ENCODE measurements at places on chromosomes 3 and 15. TPM values are rescaled to one million over a fixed set of nuclear protein-coding genes. Genes with fewer than 3 reads are reported as not detected.

- no peak for DNase-seq
Observed at GRCh38 chr15:66657185-66658020, 44.6 kb upstream of the SMAD6 start.

- no peak for DNase-seq
Observed at GRCh38 chr3:88947013-88947412, 160.4 kb upstream of the EPHA3 start.

- DNase-seq: no peak
Observed at GRCh38 chr3:45953536-45953935, 10.3 kb downstream of the CXCR6 start.

- no peak for DNase-seq
Observed at GRCh38 chr3:124258057-124258500, 266.2 kb upstream of the ROPN1 start.

- no peak for DNase-seq
Observed at GRCh38 chr3:12886736-12887135, 45.4 kb upstream of the RPL32 start.

DNA sequence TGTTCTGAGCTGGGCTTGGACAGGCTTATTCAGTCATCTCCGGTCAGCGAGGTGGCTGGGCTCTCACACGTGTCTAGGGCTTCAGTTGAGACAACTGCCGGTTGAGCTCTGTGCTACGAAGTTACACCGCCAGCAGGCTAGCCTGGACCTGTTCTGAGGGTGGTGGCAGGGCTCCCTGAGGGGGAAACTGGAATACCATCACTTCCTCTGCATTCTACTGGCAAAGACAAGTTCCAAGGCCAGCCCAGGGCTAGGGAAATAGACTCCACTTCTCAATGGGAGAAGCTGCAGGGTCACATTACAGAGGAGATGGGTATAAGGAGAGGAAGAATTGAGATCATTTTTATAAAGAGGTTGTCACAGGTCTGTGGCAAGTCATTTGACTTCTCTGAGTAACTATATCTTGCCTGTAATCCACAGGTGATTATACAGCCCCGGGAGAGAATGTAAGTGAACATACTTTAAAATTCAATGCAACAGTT, 106.8 kb upstream of the IL12A start:
- DNase-seq: no peak

- no peak for DNase-seq
Observed at GRCh38 chr3:127112796-127113570, 79.9 kb upstream of the PRR23E start.

DNA sequence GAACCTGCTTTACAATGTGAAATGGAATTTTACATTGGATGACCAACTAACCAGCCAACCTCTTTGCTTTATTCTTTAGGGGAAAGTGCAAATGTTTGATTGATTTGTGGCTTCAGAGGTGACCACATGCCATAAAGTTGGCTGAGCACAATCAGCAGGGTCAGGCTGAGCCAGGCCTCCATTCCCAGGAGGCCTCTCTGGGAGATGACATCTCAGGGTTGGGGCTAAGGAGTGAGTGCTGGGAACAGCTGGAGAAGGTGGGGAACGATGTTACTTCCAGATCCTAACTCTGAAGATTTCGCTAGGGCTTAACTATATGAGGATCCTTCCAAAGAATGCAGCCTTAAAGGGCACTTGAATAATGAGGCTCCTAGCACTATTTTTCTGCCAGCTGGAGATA, 131.7 kb downstream of the ATP10A start:
- DNase-seq: no peak

DNA sequence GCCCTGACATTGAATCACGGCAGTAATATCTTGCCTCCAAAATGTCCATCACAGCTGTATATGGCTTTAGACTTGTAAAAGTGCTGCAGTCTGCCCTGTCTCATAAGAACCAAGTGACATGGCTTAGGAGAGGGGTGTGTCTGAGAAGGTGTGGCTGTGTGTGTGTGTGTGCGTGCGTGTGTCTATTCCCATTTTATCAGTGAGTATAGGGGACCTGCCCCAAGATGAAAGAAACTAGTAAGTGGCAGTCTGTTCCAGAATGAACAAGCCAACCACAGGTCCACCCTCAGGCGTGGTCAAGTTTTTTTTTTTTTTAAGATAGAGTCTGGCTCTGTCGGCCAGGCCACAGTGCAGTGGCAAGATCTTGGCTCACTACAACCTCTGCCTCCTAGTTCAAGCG, 5.6 kb upstream of the RHOV start:
- no peak for DNase-seq

DNA sequence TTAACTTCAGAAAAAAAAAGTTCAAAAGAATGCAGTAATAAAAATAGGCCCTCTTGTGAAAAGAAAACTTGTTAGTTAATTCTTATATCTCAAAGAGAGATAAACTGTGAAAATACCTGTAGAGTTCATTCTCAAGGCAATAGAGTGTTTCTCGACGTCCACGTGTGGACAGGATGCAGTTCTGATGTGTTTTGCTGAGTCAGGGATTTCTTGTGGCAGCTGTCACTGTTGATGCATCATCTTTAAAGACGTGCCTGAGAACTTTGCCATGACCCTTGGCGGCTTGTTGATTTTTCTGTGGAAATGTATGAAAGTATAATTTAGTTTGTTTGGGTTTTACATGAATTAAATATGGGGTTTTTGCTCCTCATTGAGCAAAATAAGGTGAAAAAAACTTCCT, 702.2 kb downstream of the NLGN1 start:
- no peak for DNase-seq

GRCh38 chr3:71149959-71150954, 433.3 kb downstream of the FOXP1 start:
- DNase-seq: no peak

Gene NMNAT3
- total RNA-seq: 0.94 TPM

Gene CCDC174
- total RNA-seq: 24.0 TPM

Gene LCMT2
- total RNA-seq: 10.5 TPM

Gene SERINC4
- 0.37 TPM for total RNA-seq

Gene ZCWPW2
- 0.37 TPM for total RNA-seq

Gene SLC2A2
- not detected for total RNA-seq

Gene SUCNR1
- total RNA-seq: not detected
